Fibroblast of skin of right quadriceps (primary cell): ENCODE measurements at places on chromosomes 11 and 22.

GRCh38 chr11:13334034-13334786 lies 56.6 kb downstream of the BMAL1 start:
- DNase-seq = no peak

- DNase-seq = peak; percentile 11
Observed at GRCh38 chr22:44179196-44179988, 1.3 kb upstream of the PARVG start.

GRCh38 chr11:85752890-85753581 lies 57.9 kb downstream of the SYTL2 start:
- peak; percentile 50 for DNase-seq

GRCh38 chr11:2725368-2726300 lies 25.8 kb upstream of the KCNQ1OT1 start:
- DNase-seq = peak; percentile 57

GRCh38 chr22:24807284-24807950 lies 1.4 kb downstream of the SGSM1 start:
- no peak for DNase-seq

GRCh38 chr11:96278039-96278897 lies 64.7 kb downstream of the MAML2 start:
- DNase-seq = peak; percentile 49

DNA sequence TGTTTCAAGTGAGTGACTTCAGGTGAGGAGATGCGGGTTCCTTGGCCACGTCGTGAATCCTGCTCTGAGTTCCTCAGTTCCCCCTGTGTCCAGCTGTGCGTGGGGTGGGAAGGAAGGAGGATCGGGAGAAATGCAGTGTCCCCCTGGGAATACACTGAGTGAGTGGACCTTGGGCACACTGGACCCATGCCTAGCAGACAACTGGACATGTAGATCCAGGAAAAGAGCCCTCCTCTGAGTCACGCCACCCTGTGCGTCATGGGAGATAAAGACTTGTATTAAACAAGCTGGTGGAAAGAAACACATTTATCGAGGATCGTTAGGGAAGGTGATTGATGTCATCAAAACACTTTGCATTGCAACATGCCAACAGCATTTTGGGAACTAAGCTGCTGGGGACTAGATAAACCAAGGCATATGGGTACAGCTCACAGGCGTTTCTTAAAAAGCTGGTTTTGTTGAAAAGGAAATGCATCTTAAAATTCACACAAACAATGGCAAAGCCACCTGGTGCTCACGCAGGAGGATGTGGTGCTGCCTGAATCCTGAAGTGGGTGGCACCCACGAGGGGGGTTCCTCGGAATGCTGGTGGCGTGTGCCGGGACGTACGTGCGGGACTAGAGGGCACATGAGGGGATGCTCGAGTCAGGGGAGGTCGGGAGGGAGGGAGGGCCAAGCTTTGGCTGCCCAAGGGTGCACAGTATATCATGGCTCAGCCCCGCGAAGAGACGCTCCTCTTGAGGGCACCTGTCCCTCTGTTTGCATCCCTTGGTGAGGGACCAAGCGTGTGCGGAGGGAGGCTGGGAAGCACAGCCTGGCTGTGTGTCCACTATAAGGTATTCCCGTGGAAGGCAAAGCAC lies 303.5 kb downstream of the TBC1D22A start:
- no peak for DNase-seq

- DNase-seq = peak; percentile 82
Observed at GRCh38 chr11:1557904-1558774, 13.9 kb downstream of the DUSP8 start.

DNA sequence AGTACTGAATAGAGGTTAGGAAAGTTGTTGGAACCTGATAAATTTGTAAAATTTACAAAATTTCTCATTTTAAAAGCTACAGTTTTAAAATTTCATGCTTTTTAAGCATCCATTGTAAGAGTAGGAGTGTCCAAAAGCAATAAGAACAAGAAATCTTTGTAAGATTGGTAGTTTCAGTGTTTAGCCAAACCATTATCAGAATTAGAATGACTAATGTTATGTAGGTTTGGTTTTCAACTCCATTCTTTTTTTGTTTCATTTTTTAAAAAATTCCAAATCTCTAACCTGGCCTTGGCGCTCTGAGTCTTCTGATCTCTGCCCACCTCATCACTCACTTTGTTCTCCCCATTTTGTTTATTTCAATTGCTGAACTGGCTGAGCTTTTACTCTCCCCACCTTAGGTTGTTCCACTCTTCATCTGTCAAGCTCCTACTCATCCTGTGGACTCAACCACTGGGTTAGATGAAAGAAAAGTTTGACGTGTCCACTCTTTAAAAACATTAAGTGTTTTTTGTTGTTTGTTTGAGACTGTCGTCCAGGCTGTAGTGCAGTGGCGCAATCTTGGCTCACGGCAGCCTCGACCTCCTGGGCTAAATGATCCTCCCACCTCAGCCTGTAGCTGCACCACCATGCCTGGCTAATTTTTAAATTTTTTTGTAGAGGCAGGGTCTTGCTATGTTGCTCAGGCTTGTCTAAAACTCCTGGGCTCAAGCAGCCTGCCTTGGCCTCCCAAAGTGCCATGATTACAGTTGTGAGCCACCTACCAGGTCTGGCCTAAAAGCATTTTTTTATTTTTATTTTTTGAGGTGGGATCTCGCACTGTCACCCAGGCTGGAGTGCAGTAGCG lies 14.0 kb downstream of the EP300 start:
- no peak for DNase-seq

DNA sequence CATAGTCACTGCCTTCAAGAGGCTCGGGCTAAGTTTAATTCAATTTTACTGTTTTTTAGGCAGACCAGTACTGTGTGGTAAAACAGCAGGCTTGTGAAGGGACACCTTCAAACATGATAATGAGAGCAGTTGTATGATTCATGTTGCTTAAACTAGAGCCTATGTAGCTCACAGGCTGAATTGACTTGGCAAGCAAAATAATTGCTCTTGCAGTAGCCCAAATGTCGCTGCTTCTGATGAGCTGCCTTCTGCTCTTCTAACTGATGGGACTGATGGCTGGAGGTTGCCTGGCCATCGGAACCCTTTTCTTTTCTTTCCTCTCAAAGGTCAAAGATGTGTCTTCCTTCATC lies 137.6 kb downstream of the MAML2 start:
- DNase-seq = peak; percentile 32

DNA sequence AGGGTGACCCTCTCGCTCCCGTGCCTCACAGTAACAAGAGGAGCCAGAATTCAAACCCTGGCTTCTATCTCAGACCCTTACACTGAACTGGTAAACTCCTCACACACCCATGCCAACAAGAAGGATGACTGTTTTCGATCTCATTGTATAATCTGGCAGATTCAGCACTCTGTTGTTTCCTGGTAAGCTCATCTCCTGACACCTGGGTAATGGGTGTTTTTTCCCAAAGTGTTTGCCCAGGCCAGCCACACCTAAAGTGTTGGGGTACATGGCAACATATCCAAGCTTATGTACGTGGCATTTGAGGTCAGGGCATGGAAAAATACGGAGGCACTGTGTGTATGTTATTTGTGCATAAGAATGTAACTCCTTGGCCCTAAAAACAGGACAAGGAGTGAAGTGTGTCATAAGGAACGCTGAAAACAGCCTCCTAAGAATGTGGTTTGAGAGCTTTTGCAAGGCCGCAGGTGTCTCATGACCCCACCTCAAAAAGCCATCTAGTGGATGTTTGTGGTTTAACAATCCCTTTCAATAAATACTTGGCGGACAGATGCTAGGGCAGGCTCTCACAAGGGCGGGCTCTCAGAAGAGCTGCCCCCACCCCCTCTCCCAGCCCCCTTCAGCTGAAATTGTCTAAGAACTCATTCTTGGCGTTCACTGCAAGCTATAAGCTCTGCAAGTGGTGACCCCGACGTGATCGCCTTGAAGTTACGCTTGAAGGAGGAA lies at the start of gene MS4A15:
Gene MS4A15 (plus strand): TSS at position 561 of the 726 bp plus-strand sequence. CDS start 6,867 bp downstream, outside the sequence.
- no peak for DNase-seq

GRCh38 chr11:120231963-120232362 lies 8.0 kb upstream of the POU2F3 start:
- DNase-seq = no peak

GRCh38 chr11:2473361-2474058 lies 28.7 kb downstream of the KCNQ1 start:
- DNase-seq = no peak

DNA sequence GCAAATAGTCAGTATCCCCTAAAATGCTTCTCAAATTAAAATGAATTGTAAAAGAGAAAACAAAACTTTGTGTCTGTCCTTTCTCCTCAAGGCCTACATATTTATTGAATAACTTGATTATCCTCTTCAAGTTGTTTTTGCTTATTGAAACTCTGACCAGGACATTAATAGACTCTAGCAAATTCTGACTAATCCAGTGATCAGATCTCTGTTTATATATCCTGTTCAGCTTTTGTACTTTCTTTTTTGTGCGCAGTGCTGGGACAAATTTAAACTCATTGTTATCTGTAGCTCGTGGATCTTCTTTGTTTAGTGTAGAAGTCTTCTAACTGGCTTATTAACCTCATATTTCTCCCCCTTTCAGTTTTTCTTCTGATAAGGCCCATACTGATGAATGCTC lies 139.9 kb upstream of the SORL1-AS1 start:
- DNase-seq = no peak

DNA sequence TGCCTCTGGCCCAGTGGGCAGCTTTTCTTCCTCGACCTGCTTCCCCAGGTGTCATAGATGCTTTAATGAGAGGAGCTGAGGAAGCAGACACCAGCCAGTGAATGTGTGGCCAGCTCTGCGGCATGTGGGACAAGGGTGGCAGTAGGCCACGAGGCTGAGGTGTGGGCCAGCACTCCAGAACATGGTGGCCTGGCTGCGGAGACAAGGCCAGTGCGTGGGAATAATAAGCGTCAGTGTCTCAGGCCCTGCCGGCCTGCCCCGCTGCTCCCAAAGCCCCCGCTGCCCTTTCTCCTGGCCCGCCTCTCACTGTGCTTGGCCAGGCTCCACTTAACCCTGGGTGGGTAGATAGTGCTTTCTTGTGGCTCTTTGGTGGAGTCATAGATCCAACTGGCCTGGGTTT lies 2.1 kb downstream of the MAPK8IP1 start:
- no peak for DNase-seq

DNA sequence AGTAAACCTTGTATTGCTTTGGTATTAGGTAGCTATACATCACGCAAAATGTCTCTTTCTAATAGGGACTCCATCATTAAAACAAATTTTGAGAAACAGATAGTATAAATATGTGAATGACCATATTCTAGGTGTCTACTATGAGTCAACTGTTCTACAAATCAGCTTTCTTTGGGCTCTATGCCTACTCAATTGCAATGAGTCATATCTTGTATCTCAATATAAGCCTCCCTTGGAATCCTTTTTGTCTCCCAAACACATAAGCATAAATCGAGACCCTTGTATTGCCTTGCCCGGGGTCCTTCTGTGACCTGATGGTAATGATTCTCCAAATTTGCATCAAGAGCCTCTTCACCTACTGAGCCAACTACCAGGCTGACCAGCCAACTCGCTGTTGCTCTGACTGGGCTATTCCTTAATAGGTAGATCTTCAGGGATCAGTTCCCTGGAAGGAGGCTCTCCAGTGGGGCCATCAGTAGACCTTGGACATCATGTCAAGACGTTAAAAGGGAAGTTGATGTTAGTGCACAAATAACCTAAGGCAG lies 22.2 kb downstream of the BLID start:
- peak; percentile 68 for DNase-seq

- no peak for DNase-seq
Observed at GRCh38 chr22:34972191-34972897, 93.6 kb upstream of the ISX start.

- DNase-seq = peak; percentile 56
Observed at GRCh38 chr11:57456960-57457642, 3.2 kb upstream of the RTN4RL2 start.

DNA sequence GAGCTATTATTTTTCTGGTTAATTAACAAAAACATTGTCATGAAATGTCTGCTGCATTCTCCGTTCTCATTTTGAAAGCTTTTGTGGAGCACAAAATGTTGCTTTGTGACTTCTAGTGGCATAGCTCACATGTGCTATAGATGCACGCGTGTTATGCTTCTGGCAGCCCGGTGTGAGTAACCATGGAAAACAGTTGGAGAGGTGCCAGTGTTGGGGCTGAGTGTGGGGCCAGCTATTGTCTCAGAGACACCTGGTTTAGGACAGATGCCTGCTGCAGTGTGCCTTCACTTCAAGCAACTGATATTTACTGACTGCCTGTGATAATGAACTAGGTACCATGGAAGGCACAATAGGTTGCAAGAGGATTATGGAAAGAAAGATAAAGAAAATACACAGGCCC lies 760.6 kb downstream of the NTM start:
- DNase-seq = no peak

DNA sequence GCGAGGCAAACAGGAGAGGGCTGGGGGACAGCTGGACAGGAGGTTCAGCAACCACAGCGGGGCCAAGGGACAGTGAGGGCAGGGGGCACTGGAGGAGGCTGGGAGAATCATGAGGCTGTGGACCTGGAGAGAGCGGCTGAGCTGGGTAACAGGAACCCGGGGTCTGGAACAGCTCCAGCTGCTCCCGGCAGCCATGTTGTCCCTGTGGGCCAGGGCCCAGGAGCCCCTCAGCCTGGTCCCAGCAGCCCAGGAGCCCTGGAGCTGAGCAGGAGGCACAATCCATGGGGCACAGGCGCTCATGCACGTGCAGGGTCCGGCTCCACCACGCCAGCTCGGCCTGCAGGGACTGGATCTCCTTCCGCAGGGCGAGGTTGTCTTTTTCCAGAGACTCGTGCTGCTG lies 7.4 kb downstream of the BATF2 start:
- no peak for DNase-seq

DNA sequence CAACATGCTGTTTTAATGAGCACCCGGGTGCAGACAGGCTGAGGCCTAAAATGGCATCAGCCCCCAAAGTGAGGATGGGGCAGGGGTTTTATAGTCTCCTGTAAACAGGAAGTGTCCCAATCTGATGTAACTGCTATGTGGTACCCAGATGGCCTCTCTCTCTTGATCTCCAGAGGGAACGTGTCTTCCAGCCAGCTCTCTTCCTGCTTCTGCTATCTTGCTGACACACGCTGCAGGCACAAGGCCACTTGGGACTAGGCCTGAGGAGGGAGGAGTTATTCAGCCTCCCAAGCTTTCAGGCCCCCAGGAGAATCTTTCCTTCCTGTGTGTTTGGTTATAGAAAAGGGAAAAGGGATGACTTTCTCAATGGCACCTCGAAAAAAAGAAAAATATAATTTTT lies 11.4 kb upstream of the VSTM5 start:
- peak; percentile 20 for DNase-seq

DNA sequence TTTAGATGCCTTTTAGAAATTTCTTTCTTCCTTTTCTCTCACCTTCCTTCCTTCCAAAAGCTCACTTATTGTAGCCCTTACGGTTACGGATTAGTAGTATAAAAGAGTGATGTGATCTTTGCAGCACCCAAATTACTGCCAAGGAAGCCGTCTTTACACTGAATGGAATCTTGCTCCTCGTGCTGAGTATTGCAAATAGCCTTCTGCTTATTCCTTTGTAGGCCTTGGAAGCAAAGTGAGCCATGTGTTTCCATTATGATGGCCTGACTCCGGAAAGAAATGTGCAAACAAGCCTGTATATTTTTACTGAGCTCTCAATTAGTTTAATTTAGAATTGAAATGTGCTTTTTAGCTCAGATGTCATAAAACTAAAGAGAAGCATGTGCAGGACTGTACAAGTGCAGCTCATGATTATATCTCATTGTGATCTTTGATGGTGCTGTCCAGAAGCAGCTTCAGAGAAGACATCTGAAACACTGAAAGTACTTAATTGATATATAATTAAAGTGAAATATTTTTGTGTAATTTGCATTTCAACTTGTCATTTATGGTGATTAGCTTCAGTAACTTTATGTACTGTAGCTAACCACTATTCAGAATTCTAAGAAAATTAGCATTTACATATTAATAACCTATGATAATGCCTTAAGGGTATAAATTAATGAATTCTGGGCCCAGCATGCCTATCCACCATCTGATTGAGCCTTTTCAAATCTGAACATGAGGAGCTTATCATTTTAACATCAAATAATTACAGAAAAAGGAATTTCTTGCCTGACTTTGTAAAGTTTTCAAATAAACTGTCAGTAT lies 129.3 kb downstream of the GRIA4 start:
- no peak for DNase-seq
